Fibroblast of villous mesenchyme (primary cell): ENCODE measurements at places on chromosomes 7 and 10. TPM values are rescaled to one million over a fixed set of nuclear protein-coding genes. Genes with fewer than 3 reads are reported as not detected.

GRCh38 chr7:92910976-92911375, 74.6 kb upstream of the CDK6 start:
- no peak for DNase-seq

Gene ITGB1
- 1,751 and 1,757 TPM in 2 replicates for total RNA-seq

Gene TAC1
- not detected in 2 replicates for total RNA-seq

DNA sequence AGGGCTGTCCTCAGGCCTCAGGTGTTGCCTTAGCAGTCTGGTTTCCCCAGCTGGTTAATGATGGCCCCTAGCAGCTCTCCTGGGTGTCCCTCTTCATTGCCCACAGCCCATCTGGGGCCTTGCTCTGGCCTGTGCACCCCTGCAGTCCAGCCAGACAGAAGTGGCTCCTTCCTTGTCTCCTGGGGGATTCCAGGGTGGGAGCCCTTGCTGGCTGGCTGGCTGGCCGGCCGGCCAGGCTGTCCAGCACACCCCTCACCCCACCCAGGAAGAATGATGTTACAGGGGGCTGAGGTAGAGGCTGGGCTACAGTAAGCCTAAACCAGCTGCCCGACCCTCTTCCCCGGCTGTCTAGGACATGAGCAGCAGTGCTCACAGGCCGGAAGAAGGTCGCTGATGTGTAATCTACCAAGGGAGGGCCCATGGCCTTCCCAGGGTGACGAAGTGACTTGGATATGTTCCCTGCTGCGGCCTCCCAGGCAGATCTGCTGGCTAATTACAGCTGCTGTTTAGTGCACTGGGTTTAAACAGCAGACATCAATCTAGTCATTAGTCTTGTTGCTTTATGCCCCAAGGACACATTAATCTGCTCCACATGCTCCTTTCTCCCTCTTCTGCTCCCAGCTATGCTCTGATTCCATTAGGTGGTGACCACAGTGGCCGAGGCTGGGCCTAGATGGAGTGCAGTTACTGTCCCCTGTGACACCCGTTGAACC, 53.8 kb upstream of the LRRC4 start:
- DNase-seq, result peak; percentile 62

GRCh38 chr7:127594490-127594889, 954 bp downstream of the FSCN3 start:
- DNase-seq, result no peak
